ENCODE measurements at places on chromosomes 5 and 9.

- DNase-seq: no peak
Measured at GRCh38 chr5:80101993-80102392, 66.8 kb downstream of the THBS4 start.

GRCh38 chr9:130399768-130400167 is 45.0 kb upstream of the ASS1 start:
- no peak for DNase-seq

- DNase-seq: no peak
Measured at GRCh38 chr5:103357636-103358035, 99.1 kb downstream of the MACIR start.

DNA sequence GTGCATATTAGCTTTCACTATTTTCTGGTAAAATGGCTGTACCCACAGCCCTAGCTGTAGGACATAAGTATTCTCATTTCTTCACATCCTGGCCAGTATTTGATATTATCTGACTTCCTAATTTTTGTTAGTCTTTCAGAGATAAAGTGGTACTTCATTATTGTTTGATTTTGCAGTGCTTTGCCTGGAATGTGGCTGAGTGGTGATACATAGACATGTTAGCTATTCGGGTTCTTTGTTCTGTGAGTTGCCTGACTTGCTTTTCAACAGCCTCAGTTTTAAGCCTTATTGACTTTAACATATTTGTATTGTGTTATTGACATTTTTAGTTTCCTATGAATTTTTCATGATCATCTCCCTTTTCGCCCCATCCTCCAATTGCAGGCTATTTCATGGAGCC is 161.1 kb downstream of the GABBR2 start:
- no peak for DNase-seq

DNA sequence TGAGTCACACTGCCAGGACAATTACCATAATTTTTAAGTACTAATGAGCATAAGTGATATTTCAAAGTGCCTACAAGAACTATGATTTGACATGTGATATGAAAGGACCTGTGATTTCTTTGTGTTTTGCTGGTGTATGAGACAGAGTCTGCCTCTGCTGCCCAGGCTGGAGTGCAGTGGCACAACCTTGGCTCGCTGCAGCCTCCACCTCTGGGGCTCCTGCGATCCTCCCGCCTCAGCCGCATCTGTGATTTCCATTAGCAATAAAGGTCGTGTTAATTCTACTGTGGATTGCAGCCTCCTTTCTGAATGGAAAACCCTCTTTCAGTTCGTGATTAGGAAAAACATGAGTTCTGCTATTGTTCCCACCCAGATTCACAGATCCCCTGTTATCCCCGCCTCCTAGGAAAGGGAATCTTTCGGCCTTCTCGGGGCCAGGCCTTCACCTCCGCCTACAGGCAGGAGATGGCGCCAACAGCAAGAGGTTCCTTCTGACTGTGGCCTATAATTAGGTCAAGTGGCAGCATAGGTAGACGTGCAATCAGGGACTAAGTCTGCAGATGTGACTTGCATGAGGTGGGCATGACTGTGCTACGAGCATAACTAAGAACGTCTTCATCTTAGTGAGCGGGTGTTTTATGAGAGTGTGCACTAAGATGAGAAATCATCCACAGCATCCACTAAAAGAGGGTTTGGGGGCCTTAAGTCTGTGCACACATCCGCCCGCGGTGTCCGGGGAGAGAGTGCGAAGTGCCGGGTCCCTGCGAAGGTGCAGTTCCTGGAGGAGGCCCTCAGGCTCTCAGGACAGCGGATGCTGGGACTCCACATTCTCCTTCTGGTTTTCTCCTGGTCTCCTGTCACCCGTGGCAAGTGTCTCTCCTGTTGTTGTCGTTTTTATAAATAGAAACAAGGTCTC is 23.1 kb downstream of the TRIM7 start:
- DNase-seq: peak; percentile 59

DNA sequence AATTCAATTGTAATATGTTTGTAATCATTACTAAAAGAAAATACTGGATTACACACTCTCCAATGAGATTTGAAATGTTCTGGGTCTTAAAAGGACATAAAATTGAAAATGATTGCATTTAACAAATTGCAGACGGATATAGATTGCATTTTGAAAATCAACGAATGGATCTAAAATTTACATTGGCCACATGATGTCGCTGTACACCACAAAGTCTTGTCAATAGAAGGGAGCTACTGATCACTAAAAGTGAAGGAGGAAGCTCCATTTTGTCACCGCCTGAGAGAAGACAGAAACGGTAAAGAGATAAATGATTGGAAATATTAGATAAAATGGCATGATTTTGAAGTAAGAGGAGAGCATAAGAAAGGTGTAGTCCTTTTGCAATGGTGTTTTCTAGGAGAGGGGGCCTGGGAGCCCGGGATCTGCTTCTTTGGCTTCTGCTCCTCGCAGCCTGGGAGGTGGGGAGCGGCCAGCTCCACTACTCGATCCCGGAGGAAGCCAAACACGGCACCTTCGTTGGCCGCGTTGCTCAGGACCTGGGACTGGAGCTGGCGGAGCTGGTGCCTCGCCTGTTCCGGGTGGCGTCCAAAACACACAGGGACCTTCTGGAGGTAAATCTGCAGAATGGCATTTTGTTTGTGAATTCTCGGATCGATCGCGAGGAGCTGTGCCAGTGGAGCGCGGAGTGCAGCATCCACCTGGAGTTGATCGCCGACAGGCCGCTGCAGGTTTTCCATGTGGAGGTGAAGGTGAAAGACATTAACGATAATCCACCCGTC is at the start of gene PCDHA1:
Gene PCDHA1 (plus strand): TSS at position 236 of the 782 bp plus-strand sequence.
- DNase-seq: no peak

GRCh38 chr5:119365847-119366539 is 10.2 kb downstream of the TNFAIP8 start:
- DNase-seq: no peak

DNA sequence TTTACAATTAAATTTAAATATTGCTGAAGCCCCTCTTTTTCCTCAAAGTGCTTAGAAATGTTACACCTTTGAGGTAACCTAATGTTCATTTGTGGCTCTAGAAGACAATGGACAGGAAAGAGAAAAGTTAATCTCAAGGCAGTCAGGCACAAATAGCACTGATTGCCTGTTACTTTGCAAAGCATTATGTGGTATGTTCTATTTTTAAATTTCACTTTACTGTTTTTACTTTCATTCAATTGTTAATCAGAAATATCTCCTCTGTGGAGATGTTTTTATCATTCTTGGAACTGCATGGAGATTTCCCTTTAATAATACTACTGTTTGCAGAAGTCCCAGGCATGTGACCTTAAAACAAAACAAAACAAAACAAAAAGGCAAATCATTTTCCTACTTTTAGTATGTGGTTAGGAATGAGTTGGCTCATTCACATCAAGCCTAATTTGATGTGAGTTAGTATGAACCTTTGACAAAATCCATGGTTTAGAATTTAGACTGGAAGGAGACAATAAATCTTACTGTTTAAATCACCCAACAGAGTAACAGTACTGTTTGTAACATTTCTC is 67.5 kb downstream of the CWC27 start:
- no peak for DNase-seq

DNA sequence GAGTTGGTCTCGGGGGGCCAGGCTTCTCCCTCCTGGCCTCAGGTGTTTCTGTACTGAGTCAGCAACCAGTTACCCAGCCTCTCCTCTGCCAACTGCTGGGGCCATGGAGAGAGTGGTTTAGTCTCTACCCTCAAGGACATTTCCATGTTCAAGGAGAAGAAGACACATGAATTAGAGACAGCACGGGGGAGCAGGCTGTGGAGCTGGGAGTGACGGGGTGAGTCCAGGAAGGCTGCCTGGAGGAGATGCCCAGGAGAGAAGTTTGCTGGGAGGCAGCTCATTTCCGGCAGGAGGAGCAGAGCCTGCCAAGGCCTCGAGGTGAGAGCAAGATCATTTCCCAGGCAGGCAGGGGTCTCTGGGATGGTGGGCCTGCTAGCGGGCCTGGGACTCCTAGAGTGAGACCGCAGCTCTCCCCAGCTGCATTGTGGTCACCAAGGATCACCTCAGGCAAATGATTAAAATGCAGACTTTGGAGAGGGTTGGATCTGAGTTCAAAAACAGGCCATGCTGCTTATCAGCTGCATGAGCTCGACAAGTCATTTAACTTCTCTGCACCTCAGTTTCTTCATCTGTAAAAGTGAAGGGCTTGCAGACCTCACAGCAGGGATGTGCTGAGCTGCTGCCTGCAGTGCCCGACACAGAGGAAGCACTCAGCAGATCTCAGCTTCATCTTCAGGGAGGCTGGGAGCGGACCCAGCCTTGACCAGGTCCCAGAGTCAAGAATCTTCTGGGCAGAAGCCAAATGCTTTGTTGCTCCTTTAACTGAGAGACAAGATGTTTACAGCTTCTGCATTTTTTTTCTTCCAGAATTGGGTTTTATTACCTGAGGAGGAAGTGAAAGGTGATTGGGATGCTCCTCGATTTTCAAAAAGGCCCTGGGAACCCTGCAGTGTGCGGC is 35.2 kb downstream of the NEK6 start:
- DNase-seq: no peak

DNA sequence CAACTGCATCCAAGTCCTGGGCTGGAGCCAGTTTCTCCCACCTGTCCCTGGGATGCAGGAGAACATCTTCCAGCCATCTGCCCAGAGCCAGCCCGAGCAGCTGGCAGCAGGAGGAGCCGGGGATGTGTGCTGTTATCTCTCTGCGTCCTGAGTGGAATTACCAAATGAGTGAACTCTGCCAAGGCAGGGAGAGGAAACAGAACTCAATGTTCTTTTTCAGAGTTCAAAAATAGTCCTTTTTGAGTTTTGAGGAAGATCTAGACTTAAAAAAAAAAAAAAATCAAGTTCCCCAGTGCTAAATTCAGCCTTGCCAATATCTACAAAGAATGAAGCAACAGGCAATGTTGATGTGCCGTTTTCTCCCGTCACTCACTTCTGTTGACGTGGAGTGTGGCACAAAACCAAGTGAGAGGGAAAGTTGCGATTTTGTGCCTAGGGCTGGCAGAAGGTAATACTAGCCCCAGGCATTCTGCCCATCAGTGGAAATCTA is 56.2 kb downstream of the TMOD1 start:
- DNase-seq: no peak

DNA sequence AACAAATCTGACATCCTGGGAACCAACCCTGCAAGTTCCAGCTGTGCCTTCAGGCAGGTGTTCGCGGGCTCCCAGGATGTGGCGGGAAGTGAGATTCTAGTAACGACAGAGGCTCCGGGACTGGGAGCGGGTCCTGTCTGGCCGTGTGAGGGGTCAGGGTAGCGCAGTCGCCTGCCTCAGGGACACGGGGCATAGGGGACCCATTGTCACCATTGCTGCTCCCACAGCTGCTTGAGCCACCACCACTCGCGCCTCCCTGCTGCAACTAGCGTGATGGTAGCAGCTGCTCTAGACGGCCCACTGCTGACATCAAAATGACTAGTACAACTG is 468.5 kb downstream of the CDH9 start:
- DNase-seq: no peak

- no peak for DNase-seq
Measured at GRCh38 chr5:147321569-147321968, 86.7 kb downstream of the STK32A start.

DNA sequence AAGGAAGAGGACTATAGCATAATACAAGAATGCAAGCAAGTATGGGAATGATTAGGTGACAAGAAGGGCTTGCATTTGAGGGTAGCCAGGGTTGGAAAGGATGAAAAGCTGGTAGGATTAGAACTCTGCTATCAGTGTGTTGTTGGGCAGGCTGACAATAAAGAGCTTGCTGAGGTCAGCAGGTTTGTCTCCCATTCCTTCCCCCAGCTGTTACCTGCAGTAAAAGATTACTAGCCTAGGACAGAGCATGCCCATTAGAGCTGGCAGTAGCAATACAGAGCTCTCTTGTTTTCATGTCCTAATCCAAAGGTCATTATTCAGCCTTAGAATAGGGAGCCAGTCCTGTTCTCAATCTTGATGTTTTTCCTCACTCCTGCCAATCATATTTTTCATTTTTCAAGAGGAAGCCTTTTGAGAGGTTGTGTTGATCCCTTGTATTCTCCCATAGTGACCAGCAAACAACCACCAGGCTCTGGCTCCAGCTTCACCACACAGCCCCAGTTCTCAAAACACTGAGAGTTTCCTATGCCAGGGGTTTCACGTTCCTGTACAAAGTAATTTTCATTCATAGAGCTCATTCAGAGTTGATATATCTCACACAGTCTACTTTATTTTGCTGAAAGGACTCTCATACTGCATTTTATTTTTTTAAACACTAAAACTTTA is 71.7 kb downstream of the OR2K2 start:
- DNase-seq: no peak

DNA sequence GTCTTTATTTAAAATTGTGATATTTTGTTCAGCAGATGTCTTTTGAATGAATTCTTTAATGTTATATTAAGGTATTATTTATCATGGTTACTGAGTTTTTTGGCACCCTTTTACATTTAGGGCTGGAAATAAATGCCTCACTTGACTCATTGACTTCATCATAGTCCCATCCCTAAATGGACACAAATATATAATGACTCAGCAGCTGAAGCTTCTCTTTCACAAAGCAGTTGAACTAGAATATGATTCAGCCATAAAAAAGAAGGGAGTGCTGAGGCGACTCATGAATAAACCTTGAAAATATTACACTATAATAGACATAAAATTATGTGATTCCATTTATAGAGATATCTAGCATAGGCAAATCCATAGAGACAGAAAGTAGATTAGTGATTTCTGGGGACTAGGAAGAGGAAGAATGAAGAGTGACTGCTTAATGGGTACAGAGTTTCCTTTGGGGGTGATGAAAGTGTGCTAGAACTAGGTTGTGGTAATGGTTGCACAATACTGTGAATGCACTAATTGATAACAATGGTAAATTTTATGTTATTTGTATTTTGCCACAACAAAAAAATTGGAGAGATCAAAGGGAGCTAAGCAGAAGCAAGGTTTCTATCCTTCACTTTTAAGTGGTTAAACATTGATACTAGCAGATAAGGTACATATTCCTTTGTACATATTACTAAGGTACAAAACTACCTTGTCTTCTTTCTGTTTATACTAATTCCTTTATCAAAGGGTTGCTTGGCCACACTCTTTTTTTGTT is 449.6 kb downstream of the NTRK2 start:
- DNase-seq: no peak

- DNase-seq: no peak
Measured at GRCh38 chr5:3600106-3601060, 4.8 kb downstream of the IRX1 start.

DNA sequence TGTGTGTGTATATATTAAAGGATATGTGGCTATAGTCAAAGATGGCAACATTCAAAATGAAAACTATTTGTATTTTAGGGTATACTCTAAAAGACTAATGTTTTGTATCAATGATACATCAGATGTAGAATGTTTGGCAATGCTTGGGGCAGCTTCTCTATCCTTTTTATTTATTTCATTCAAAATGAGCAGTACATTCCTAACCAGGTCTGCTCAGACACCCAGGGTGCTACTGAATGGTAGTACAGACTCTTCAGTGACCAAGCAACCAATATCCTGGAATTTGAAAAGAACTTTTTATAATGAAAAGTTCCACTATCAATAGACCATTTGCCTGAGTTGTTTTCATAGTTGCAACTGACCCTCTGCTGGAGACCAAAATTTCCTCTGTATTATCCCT is 23.9 kb downstream of the MEGF9 start:
- DNase-seq: no peak

DNA sequence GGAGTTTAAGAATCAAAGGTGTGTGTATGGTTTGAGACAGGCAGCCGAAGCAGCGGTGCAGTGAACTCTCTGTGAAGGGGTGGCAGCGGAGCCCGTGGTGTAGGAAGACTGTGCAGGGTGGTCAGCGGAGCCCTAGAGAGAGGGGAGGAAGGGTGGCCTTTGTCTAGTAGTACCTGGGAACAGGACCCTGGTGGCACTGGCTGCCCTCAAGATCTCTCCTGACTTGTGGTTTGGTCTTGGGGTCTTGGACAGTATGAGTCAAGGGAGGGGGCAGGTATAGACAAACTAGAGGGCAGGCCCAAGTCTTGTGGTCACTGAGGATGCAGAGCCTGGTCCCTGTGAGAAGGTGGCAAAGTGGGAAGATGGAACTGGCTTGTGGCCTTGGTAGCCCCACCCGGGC is 7.1 kb upstream of the NKX2-5 start:
- no peak for DNase-seq

Measured in activated CD4-positive, alpha-beta T cell treated with anti-CD3 and anti-CD28 coated beads, Interleukin-2, amount 50 U/mL, for 1 hour (primary cell).